ENCODE measurements at places on chromosomes 12 and 14. TPM values are rescaled to one million over a fixed set of nuclear protein-coding genes. Genes with fewer than 3 reads are reported as not detected.

The PRR4 gene
- 1.2 TPM for total RNA-seq

The HOXC11 gene
- total RNA-seq: not detected

The NPFF gene
- not detected for total RNA-seq

The HPD gene
- 2.8 TPM for total RNA-seq

The TCTN2 gene
- 7.5 TPM for total RNA-seq

The STAB2 gene
- total RNA-seq: 183 TPM

The YLPM1 gene
- 66.7 TPM for total RNA-seq

The CIROP gene
- total RNA-seq: not detected

The TTC7B gene
- total RNA-seq: 69.6 TPM

The VPS37B gene
- total RNA-seq: 46.7 TPM

The ACRBP gene
- total RNA-seq: 23.4 TPM

The DNAI7 gene
- total RNA-seq: not detected

The GPRC5D gene
- not detected for total RNA-seq

The XRCC3 gene
- 17.3 TPM for total RNA-seq

The YARS2 gene
- 13.2 TPM for total RNA-seq

The KRT77 gene
- total RNA-seq: not detected

The SMIM10L1 gene
- 7.7 TPM for total RNA-seq

The TBC1D30 gene
- total RNA-seq: 8.4 TPM

The SRRM4 gene
- total RNA-seq: not detected

The BDKRB1 gene
- not detected for total RNA-seq

The REM2 gene
- total RNA-seq: 3.9 TPM

The SELPLG gene
- total RNA-seq: 107 TPM

The NRXN3 gene
- total RNA-seq: 3.7 TPM

The RPS6KA5 gene
- total RNA-seq: 17.7 TPM

The PPP4R4 gene
- total RNA-seq: not detected

The IGFBP6 gene
- 54.4 TPM for total RNA-seq

The MNAT1 gene
- 27.5 TPM for total RNA-seq

The KLRC3 gene
- 5.8 TPM for total RNA-seq

The ZBTB1 gene
- 57.8 TPM for total RNA-seq

The NTS gene
- not detected for total RNA-seq

The LPAR5 gene
- total RNA-seq: 17.3 TPM

The P2RX2 gene
- total RNA-seq: 1.7 TPM

The DDX11 gene
- 48.1 TPM for total RNA-seq

The GLT8D2 gene
- not detected for total RNA-seq

The EPYC gene
- total RNA-seq: not detected

The LRRC9 gene
- not detected for total RNA-seq
